Left lung (tissue), 14 donors: ENCODE measurements at places on chromosomes 7 and 10.

GRCh38 chr7:118324790-118325449 is 100.4 kb downstream of the ANKRD7 start:
- H3K27me3 ChIP-seq: peaks cover 8% of the 10 kb centered on the region
- peak; percentile 17 for DNase-seq
- H3K27ac ChIP-seq: no peak overlapping the region
- H3K4me3 ChIP-seq: no peak overlapping the region
- H3K36me3 ChIP-seq: no peaks in the 10 kb centered on the region
- H3K4me1 ChIP-seq: no peaks in the 10 kb centered on the region

- DNase-seq: no peak
- no peak overlapping the region for H3K4me3 ChIP-seq
- no peaks in the 10 kb centered on the region for H3K27me3 ChIP-seq
- no peaks in the 10 kb centered on the region for H3K36me3 ChIP-seq
- H3K4me1 ChIP-seq: no peaks in the 10 kb centered on the region
Observed at GRCh38 chr7:81234896-81235295, 316.0 kb upstream of the SEMA3C start.

DNA sequence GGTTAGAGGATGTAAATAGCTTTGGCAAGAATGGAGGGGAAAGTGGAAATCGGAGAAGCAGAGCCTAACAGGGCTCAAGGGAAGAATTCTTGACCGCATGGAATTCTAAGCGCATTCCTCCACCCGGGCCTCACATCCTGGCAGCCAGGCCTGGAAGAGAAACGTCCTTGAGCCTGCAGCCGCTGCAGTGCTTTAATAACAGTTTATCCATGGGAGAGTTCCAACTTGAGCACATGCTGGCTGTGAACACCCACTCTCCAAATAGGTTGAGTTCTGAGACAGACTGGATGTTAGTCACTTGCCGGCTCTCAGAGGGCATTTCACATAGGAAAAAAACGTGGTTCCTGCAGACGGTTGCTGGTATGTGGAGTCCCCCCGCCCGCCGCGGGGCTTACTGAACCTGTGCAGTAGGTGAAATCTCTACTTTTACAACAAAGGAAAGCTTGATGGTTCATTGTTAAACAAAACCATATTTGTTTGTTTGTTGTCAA is 61.4 kb upstream of the STEAP1B start:
- H3K27me3 ChIP-seq: peaks cover 13% of the 10 kb centered on the region
- peak overlapping the region; percentile 71 for H3K27ac ChIP-seq

GRCh38 chr10:59905731-59906416 is 482 bp downstream of the CCDC6 start:
- H3K27me3 ChIP-seq: no peaks in the 10 kb centered on the region
- H3K27ac ChIP-seq: peak overlapping the region; percentile 94
- peaks cover 13% of the 10 kb centered on the region for H3K4me1 ChIP-seq
- DNase-seq: no peak
- H3K36me3 ChIP-seq: peaks cover 5% of the 10 kb centered on the region

- H3K4me1 ChIP-seq: no peaks in the 10 kb centered on the region
- no peak overlapping the region for H3K4me3 ChIP-seq
- no peak overlapping the region for H3K27ac ChIP-seq
- no peaks in the 10 kb centered on the region for H3K27me3 ChIP-seq
Observed at GRCh38 chr7:81190997-81191768, 272.3 kb upstream of the SEMA3C start.

DNA sequence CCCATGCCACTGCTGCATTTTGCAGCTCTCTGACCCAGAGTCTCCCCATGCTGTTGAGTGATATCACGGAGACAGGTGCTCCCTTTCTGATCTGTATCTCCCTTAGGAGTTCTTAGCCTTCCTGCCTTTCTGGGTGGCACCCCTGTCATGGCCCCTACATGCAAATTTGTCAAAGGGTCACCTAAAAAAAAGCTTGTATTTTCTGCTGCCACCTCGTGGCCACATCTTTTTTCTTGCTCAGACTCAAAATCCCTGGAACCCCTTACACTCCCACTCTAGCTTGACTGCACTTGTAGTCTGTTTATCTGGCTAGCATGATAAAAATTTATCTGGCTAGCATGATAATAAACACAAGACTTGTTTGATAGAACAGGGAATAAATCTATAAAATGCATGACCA is 809.1 kb downstream of the SORCS1 start:
- no peaks in the 10 kb centered on the region for H3K4me1 ChIP-seq
- H3K4me3 ChIP-seq: no peak overlapping the region
- H3K27ac ChIP-seq: no peak overlapping the region
- DNase-seq: no peak
- H3K27me3 ChIP-seq: no peaks in the 10 kb centered on the region
- no peaks in the 10 kb centered on the region for H3K36me3 ChIP-seq

DNA sequence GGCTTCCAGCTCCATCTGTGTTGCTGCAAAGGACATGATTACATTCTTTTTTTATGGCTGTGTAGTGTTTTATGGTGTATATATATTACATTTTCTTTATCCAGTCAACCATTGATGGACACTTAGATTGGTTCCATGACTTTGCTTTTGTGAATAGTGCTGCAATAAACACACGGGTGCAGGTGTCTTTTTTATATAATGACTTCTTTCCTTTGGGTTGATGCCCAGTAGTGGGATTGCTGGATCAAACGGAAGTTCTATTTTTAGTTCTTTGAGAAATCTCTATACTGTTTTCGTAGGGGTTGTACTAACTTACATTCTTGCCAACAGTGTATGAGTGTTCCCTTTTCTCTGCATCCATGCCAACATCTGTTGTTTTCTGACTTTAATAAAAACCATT is 189.7 kb downstream of the ACTR3B start:
- no peak overlapping the region for H3K27ac ChIP-seq
- no peaks in the 10 kb centered on the region for H3K27me3 ChIP-seq
- H3K36me3 ChIP-seq: no peaks in the 10 kb centered on the region
- H3K4me3 ChIP-seq: no peak overlapping the region
- DNase-seq: no peak
- no peaks in the 10 kb centered on the region for H3K4me1 ChIP-seq

GRCh38 chr7:51316666-51317581 is at the start of gene COBL:
TSS of gene COBL (minus strand) at chr7:51316809. CDS start at chr7:51316633, 176 bp downstream.
- H3K27me3 ChIP-seq: peaks cover 7% of the 10 kb centered on the region
- H3K27ac ChIP-seq: peak within 1 kb of the TSS; percentile 78
- H3K4me3 ChIP-seq: peak within 1 kb of the TSS; percentile 48
- H3K4me1 ChIP-seq: no peaks in the 10 kb centered on the region
- H3K36me3 ChIP-seq: no peaks in the 10 kb centered on the region
- DNase-seq: peak; percentile 43

- no peak overlapping the region for H3K4me3 ChIP-seq
- no peak overlapping the region for H3K27ac ChIP-seq
- H3K27me3 ChIP-seq: no peaks in the 10 kb centered on the region
- DNase-seq: no peak
- no peaks in the 10 kb centered on the region for H3K4me1 ChIP-seq
Observed at GRCh38 chr7:45174966-45175765, 17.6 kb downstream of the RAMP3 start.

GRCh38 chr7:50620433-50620832 is 55.2 kb upstream of the DDC start:
- DNase-seq: no peak
- H3K27ac ChIP-seq: no peak overlapping the region
- H3K36me3 ChIP-seq: peaks cover 42% of the 10 kb centered on the region

DNA sequence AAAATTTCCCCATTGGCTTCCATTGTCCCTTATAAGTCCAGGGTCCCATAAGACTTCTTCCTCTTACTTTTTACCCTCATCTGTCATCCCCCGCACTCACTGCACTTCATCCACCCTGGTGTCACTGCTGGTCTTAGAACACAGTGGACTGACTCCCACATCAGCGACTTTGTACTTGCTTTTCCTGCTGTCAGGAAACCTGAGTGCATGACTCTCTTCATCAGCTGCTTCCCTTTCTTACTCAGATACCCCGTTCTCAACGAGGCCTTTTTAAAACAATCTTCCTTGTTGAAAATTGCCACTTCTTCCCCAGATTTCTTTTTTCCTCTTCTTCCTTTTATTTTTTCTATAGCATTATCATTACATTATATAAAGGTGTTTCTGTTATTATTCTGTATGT is 305.4 kb downstream of the SDK1 start:
- H3K36me3 ChIP-seq: no peaks in the 10 kb centered on the region
- H3K27me3 ChIP-seq: no peaks in the 10 kb centered on the region

GRCh38 chr10:112580267-112580666 is 133.3 kb downstream of the VTI1A start:
- H3K27me3 ChIP-seq: no peaks in the 10 kb centered on the region
- no peaks in the 10 kb centered on the region for H3K36me3 ChIP-seq
- H3K27ac ChIP-seq: no peak overlapping the region
- no peaks in the 10 kb centered on the region for H3K4me1 ChIP-seq
- no peak for DNase-seq

DNA sequence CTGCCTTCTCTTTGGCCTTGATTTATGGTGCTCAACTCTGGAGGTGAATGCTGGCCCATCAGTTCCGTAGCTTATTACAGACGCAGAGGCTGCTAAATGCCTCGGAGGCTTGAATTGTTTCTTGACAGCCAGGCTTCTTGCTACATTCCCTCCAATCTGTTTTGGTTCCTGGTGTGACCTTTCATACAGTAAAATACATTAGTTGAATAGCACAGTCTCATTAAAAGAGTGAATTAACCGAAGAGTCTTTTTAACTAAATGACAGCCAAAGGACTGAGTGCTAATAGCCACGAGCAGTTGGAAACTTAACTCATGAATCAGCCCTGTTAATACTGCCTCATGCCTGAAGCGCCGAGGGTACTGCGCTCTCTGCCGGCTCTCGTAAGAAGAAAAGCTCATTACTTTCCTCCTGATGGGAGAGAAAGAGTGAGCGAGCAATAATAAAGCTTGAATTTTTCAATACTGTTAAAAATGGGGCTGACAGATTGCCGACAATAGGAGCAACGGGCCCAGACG is 236.4 kb upstream of the GPR26 start:
- no peak for DNase-seq
- H3K27me3 ChIP-seq: peaks cover 33% of the 10 kb centered on the region
- H3K4me1 ChIP-seq: no peaks in the 10 kb centered on the region

DNA sequence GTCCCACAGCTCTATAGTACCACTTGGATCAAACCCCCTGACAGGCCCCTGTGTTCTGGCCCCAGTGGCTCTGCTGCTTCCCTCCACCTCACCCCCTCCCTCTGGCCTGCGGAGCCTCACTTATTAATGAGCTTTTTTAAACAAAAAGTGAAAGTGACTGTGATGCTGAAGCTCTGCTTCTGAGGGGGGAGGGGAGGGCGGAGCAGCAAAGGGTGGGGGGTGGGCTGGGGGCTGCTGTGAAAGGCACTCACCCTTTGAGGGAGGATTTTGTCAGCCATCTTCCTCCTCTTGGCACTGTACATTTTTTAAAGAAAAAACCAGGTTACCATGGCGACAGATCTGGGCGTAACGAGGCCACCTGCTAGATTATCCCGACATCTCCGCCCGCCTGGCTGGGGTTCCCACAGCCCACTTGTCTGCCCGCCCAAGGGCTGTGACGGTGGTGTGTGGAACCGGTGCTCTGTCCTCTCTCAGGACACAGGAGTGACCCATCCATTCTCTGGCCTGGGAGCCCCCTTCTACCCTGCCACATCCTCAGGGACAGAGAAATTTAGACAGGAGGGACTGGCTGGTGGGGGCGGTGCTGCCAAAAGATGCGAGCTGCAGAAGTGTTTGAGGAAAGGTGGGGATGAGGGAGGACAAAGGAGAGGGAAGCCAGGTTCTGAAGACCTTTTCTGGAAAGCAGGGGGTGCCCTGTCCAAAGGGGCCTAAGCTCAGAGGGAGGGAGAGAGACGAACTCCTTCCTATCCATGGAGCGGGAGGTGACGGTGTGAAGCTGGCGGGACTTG is 4.9 kb downstream of the SMARCD3 start:
- H3K27me3 ChIP-seq: peaks cover 15% of the 10 kb centered on the region
- H3K36me3 ChIP-seq: no peaks in the 10 kb centered on the region
- no peak overlapping the region for H3K27ac ChIP-seq
- peaks cover 14% of the 10 kb centered on the region for H3K4me1 ChIP-seq
- H3K4me3 ChIP-seq: no peak overlapping the region
- no peak for DNase-seq

- H3K4me3 ChIP-seq: peak overlapping the region; percentile 79
- H3K4me1 ChIP-seq: peaks cover 13% of the 10 kb centered on the region
- H3K27ac ChIP-seq: peak overlapping the region; percentile 94
Observed at GRCh38 chr10:59904426-59905065, 1.8 kb downstream of the CCDC6 start.

DNA sequence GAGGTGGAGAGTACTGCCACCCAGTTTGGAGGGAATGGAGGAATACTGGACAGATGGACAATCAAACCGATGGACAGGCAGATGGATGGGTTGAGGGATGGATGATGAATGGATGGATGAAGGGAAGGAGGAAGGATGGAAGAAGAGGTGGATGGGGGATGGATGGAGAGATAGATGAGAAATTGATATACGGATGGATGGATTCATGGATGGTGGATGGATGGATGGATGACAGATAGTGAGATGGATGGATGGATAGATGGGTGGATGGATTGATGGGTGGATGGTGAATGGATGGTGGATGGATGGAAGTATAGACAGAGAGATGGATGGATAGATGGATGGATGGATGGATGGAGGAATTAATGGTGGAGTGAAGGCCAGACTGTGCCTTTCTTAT is 42.6 kb downstream of the ALOX5 start:
- DNase-seq: no peak
- H3K27ac ChIP-seq: peak overlapping the region; percentile 97
- H3K36me3 ChIP-seq: no peaks in the 10 kb centered on the region
- no peaks in the 10 kb centered on the region for H3K27me3 ChIP-seq
- H3K4me1 ChIP-seq: peaks cover 11% of the 10 kb centered on the region

DNA sequence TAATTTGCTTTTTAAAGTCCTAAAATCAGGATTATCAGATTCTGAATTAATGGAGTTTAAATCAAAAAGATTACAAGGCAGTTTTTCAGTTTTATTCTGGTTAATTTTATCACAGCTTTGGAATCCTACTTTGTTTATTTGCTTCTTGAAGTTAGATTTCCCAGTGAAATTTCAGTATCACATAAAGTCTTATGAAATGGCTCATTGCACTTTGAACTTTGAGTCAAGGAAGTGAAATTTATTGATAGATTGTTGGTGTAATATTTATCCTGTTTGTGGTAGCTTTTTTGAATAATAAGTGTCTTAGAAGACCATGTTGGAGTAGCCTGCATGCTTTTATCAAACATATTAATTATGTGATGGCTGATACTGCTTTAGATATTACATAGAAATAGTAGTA is 92.6 kb downstream of the PTEN start:
- no peak for DNase-seq
- no peak overlapping the region for H3K27ac ChIP-seq
- H3K27me3 ChIP-seq: no peaks in the 10 kb centered on the region
- peaks cover 6% of the 10 kb centered on the region for H3K36me3 ChIP-seq
- no peak overlapping the region for H3K4me3 ChIP-seq

DNA sequence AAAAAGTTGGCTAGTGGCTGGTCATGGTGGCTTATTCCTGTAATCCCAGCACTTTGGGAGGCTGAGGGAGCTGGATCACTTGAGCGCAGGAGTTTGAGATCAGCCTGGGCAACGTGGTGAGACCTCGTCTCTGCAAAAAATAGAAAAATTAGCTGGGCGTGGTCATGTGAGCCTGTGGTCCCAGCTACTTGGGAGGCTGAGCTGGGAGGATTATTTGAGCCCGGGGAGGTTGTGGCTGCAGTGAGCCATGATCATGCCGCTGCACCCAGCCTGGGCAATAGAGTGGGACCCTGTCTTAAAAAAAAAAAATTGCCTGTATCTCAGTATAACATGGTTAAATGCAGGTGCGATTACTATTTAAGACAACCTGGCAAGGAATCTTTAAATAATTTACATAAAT is 61.0 kb downstream of the ADD3 start:
- H3K36me3 ChIP-seq: no peaks in the 10 kb centered on the region
- peak overlapping the region; percentile 80 for H3K27ac ChIP-seq
- no peak overlapping the region for H3K4me3 ChIP-seq
- H3K4me1 ChIP-seq: peaks cover 10% of the 10 kb centered on the region
- no peaks in the 10 kb centered on the region for H3K27me3 ChIP-seq

GRCh38 chr10:7288060-7288690 is 122.7 kb downstream of the SFMBT2 start:
- no peak overlapping the region for H3K27ac ChIP-seq
- no peaks in the 10 kb centered on the region for H3K4me1 ChIP-seq
- no peak overlapping the region for H3K4me3 ChIP-seq
- no peaks in the 10 kb centered on the region for H3K27me3 ChIP-seq
- no peaks in the 10 kb centered on the region for H3K36me3 ChIP-seq
